ENCODE measurements at places on chromosomes 4 and X.
A peak's percentile ranks its signal among the peaks of the same experiment; 100 is the strongest.

- DNase-seq = no peak
Measured at GRCh38 chr4:64889906-64890610, 480.8 kb upstream of the TECRL start.

- no peak for DNase-seq
Measured at GRCh38 chr4:105474099-105474518, 247 bp upstream of the PPA2 start.

DNA sequence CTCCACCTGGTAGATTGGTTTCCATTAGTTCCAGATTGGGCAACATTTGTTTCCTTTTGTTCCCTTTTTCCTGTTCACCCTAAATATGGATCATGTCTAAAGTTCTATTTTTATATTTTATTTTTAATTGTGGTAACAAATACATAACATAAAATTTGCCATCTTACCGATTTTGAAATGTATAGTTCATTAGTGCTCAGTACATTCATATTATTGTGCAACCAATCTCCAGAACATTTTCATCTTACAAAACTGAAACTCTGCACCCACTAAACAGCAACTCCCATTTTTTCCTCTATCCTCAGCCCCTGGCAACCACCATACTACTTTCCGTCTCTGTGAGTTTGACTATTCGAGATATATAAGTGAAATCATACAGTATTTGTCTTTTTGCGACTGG lies 14.2 kb upstream of the RPS6KA3 start:
- DNase-seq = no peak

DNA sequence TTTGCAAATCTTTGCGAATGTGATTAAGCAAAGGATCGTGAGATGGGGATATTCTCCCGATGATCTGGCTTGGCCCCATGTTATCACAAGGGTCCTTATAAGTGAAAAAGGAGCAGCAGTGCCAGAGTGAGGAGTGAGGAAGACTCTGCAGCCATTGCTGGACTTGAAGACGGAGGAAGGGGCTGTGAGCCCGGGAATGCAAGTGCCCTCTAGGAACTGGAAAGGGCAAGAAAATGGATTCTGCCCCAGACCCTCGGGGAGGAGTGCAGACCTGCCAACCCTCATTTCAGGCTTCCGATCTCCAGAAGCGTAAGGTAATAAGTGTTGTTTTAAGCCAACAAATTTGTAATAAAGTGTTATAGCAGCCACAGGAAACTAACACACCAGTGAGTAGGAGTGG lies 76.3 kb downstream of the EVC start:
- no peak for DNase-seq

DNA sequence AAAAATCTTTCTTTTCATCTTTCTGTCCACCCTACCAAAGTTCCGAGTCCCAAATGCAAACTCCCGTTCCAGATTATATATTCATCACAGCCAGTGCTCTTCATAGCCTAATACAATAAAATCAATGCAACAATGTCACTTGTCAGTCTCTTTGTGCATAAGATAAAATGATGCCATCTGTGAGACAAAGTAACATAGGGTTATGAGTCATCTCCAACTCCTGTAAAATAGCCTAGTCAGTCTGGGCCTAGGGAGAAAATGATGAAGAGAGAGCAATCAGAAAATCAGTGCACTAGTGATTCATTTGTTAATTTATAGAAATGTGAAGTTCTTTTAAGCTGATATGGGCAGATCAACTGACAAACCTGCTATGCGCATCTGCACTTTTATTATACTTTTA lies 689.1 kb upstream of the DIAPH2 start:
- DNase-seq = no peak

DNA sequence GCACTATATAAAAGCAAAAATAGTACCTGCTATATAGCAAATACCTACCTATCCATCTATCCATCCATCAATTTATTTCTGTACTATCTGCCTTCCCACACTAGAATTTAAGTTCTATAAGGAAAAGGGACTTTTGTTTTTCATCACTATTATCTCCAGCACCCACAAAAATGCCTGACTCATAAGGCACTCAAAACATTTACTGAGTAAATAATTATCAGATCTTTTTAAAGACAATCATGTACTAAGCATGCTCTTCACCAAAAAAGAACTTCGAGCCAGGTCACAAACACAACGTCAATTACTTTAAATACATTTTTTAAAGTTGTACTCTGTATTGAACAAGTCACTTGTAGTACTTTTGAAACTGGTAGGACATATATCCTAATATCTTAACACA lies 119.9 kb downstream of the FBXW7 start:
- DNase-seq = no peak

DNA sequence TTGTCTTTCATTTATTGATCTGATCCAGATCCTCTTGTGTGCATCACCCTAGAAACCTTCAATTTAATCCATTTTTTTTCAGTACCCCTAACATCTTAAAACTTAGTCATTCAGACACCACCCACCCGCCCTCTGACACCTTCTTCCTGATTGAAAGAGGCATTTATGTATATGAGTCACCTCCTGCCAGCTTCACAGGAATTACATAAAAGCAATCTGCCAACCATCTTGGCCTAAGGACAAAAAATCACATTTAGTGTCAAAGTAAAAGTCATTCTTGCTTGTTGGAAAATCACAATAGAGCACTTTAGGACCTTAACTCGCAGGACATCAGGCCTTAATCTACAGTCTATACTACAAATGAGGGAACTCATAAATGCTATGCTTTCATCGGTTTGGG lies 52.1 kb downstream of the NDST3 start:
- no peak for DNase-seq

DNA sequence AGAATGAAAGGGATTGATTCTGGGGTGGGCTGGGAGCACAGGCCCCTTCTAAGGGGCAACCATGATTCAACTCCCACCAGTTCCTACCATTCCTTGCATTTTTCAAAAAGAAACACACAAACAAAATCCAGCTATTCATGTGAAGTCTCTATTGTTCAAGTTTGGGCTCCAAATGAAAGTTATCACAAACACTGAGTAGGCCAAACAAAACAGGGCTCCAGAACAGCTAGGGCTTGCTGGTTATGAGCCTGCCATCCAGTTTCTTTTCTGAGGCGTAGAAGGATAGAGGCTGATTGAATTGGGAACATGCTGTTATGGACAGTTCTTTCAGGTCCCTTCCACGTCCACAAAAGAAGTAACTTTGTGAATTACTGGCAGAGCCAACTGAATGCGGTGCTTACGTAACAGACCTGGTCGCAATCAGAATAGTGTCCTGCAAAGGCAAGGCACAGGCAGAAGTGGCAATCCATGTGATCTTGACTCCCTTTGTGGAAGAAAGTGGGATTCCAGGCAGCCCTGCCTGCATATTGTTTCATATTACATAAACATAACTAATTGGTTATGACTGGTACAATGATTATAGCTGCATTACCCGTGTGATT lies 244.5 kb downstream of the SCFD2 start:
- no peak for DNase-seq

- DNase-seq = no peak
Measured at GRCh38 chr4:26826721-26827120, 33.9 kb upstream of the STIM2 start.

- DNase-seq = peak; percentile 8
Measured at GRCh38 chr4:15004739-15005301, 2.5 kb downstream of the CPEB2 start.

All from cortex of kidney (tissue), 1 donor.